ENCODE measurements at places on chromosomes 16 and 17. TPM values are rescaled to one million over a fixed set of nuclear protein-coding genes. Genes with fewer than 3 reads are reported as not detected.

- no peak for DNase-seq
These were observed 10.6 kb downstream of the MTMR4 start for GRCh38 chr17:58503866-58504265.

GRCh38 chr16:72530434-72530833 is 358.5 kb upstream of the PMFBP1 start:
- no peak for DNase-seq

GRCh38 chr16:67773099-67773498 is 33.3 kb downstream of the RANBP10 start:
- no peak for DNase-seq

The EIF3CL gene
- polyA plus RNA-seq, result 59.4 TPM

The FBXW10B gene
- polyA plus RNA-seq, result 1.1 TPM
